ENCODE measurements at places on chromosomes 11 and 22. TPM values are rescaled to one million over a fixed set of nuclear protein-coding genes. Genes with fewer than 3 reads are reported as not detected.

- DNase-seq: no peak
- no peaks in the 10 kb centered on the region for H3K27me3 ChIP-seq
- H3K27ac ChIP-seq: no peak overlapping the region
- H3K4me1 ChIP-seq: no peaks in the 10 kb centered on the region
Observed at GRCh38 chr11:100984668-100985067, 144.9 kb downstream of the PGR start.

- H3K36me3 ChIP-seq: peaks cover 1% of the 10 kb centered on the region
- H3K4me1 ChIP-seq: peaks cover 32% of the 10 kb centered on the region
- H3K4me3 ChIP-seq: no peak overlapping the region
- H3K27ac ChIP-seq: peak overlapping the region; percentile 2
Observed at GRCh38 chr11:2899080-2899783, 13.7 kb upstream of the CDKN1C start.

DNA sequence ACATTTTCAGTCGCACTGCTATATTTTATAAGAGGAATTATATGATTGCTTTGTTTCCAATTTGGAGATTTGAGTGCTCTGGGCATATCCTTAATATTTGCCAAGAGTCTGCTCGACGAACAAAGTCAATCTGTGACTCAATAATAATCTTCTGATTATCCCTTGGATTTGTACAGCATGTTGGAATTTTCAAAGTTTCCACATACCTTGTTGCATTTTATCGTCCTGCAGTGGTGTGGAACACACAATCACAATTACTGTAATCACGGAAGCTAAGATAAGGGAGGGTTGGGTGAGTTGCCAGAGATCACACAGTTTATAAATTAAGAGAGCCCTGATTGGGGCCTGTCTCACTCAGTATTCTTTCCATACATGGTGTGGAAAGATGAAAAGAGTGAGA lies 189.3 kb downstream of the GUCY1A2 start:
- no peaks in the 10 kb centered on the region for H3K4me1 ChIP-seq
- H3K4me3 ChIP-seq: no peak overlapping the region
- H3K36me3 ChIP-seq: no peaks in the 10 kb centered on the region
- no peak overlapping the region for H3K27ac ChIP-seq
- H3K27me3 ChIP-seq: no peaks in the 10 kb centered on the region
- DNase-seq: no peak

GRCh38 chr11:109814824-109815223 lies 278.4 kb upstream of the ZC3H12C start:
- DNase-seq: no peak
- no peak overlapping the region for H3K4me3 ChIP-seq
- H3K36me3 ChIP-seq: no peaks in the 10 kb centered on the region
- H3K4me1 ChIP-seq: peaks cover 2% of the 10 kb centered on the region
- no peak overlapping the region for H3K27ac ChIP-seq

DNA sequence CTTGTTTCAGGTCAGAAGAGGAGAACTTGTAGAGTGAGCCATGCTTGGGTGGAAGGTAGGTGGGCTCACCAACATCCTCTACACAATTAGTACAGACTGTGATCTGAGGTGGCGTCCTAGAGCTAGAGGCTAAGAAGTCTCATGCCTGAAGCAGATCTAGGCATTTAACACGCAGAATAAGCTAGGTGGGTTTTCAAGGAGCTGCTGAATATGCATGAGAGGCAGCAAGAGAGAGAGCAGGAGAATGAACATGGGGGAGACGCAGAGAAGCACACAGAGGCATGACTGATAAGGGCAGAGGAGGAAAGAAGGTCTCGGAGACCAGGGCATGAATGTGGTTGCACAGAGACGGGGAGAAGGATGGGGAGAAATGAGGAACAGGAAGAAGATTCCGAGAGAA lies 36.8 kb upstream of the JAM3 start:
- H3K27me3 ChIP-seq: no peaks in the 10 kb centered on the region
- no peak for DNase-seq
- no peak overlapping the region for H3K4me3 ChIP-seq
- no peak overlapping the region for H3K27ac ChIP-seq

DNA sequence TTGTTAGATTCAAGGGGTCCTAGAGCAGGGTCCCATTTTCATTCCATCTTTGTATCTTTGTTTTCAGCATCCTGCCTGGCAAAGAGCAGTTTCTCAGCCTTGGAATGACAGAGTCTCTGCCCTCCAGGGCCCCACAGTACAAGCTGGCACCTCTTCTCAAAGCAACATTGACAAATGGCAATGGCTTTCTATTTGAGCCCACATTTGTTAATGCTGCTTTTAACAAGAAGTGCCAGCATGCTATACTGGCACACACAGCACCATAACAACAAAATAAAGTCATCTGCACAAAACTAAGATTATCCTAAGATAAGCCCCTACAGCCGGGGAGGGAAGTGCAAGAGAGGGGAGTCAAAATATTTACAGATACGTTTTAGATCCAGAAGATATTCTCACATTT lies 309.7 kb upstream of the C11orf87 start:
- no peaks in the 10 kb centered on the region for H3K36me3 ChIP-seq
- DNase-seq: no peak
- H3K27ac ChIP-seq: no peak overlapping the region
- H3K4me3 ChIP-seq: no peak overlapping the region
- no peaks in the 10 kb centered on the region for H3K4me1 ChIP-seq

The CCDC157 gene
- total RNA-seq: 2.1 TPM

The GLYAT gene
- not detected for total RNA-seq

The HBG2 gene
- not detected for total RNA-seq

The MOV10L1 gene
- total RNA-seq: not detected
